D721Med (cell line): ENCODE measurements at places on chromosomes 4 and X.

DNA sequence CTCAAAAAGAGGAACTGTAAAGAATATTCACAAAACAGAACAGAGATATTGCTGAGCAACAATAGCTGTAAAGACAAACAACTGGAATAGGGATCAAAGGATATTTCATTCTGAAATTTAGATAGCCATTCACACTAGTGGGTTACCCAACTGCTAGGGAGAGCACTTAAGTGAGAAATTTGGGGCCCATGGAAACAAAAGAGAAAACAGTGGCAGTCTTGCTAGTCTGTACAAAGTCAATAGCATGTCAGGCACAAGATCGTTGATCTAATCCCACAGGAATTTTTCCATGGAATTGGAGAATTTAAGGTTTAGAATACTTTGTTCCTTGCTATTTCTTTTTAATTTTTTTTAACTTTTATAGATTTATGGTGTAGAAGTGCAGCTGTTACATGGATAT is 467.0 kb downstream of the PCDH18 start:
- no peak for DNase-seq

GRCh38 chr4:122170775-122171174 is 18.6 kb downstream of the BLTP1 start:
- DNase-seq: no peak

DNA sequence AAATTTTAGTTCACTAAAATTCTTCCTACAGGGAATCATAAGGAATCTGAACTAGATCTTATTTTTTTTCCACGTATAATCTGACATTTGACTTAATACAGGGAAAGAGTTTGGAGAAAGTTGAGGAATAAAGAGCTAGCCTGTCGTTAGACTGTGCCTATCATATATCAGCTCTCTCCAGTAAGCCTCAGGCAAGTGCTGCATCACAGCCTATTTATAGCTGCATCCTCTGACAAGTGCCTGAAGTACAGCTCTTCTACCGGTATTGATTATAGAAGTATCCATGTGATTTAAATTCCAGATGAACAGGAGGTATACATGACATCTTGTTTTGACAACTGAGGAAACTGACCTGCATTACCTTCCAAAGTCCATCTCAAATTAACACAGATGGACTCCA is 248.9 kb downstream of the TLL1 start:
- no peak for DNase-seq

DNA sequence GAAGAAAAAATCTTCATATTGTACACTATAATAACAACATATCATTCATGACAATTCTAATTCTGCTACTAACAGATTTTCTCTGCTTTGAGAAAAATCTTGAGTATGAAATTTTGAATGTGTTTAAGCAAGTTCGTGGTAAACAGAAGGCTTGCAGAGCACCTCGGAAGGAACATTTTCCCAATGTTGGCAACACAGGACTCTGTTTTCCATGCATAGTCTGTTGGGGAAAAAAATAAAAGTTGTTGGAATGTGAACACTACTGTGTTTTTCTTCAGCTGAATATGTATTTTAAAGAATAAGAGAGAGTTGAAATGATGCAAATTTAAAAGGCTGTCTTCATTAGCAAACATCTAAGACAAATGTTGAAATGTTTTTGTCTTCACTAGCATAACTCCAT is 54.7 kb upstream of the ANXA10 start:
- DNase-seq: no peak

DNA sequence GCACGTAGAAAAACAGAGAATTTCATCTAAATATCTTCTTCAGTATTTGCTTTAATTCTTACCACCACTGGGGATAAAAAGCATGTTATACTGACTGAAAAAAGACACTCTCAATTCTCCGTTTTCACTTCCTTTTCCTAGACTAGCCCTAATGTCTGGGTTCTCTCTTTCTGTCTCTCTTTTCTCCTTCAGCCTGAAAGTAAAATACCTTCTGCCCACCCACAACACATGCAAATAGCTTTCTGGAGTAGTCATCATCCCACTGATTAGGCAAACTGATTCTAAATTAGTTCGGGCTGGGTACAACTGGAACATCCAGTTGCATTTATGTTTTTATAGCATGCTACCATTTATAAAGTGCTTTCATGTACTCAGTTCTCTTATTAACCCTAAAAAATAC is 142.4 kb upstream of the ANKRD50 start:
- no peak for DNase-seq

DNA sequence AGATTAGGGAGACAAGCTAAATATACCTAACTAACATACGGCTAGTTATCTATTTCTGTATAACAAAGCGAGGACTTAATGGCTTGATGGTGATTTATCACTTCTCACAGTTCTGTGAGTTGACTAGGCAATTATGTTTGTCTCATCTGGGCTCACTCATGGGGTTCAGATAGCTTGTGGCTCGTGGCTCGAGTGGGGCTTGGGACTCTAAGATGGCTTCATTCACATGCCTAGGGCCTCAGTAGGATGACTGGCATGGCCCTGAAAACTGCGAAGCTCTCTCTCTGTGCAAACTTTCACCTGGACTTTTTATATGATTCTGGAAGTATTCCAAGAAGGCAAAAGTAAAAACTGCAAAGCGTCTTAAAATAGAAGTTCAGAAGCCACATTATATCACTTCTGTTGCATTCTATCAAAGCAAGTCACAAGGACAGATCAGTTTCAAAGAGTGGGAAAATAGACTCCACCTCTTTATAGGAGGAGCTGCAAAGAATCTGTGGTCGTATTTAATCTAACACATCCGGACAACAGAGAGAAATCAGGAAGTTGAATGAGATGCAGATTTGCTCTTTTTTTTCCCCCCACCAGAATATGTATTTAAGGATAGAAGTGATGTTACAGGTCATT is 491.2 kb downstream of the INPP4B start:
- DNase-seq: no peak

- DNase-seq: no peak
Measured at GRCh38 chr4:164615964-164616363, 138.0 kb upstream of the SMIM31 start.

DNA sequence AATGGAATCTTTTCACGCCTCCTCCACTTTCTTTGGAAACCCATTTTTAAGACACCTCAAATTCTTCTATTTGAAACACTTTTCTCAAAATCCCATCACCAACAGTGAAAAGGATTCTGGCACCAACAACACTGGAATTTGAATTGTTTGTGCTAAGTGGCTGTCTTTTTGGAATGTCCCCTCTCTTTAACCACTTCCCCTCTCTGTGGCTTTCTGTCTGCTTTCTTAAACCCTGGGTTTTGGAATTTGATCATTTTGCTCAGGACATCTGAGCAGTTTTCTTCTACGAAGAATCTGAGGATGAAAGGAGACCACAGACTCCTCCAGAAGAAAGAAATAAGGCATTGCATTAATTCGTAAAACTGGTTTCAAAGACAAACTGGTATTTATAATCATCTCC is 89.0 kb downstream of the MXRA5 start:
- DNase-seq: no peak

DNA sequence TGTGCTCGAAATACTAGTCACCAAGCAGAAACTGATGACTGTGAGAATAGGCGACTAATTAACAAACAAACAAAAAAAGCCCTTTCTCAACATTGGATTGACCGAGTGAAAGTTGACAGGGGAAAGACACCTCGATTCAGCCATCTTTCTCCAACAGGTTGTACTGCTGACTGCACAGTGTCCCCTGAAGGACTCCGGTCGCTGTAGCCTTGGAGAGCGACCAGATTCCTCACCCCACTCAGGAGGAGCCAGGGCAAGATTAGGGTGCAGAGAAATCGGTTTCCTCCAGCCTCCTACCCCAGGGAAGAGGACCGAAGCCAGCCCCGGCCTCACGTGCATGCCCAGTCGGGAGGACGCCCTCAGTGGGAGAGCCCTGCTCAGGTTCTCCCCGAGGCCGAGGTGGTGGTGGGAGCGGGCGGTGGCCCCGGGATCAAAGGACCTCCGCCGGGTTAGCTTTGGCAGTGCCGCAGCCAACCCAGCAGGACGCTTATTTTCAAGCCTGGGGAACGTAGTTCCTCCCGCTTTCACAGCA is 1.1 kb upstream of the RAP1GDS1 start:
- no peak for DNase-seq

DNA sequence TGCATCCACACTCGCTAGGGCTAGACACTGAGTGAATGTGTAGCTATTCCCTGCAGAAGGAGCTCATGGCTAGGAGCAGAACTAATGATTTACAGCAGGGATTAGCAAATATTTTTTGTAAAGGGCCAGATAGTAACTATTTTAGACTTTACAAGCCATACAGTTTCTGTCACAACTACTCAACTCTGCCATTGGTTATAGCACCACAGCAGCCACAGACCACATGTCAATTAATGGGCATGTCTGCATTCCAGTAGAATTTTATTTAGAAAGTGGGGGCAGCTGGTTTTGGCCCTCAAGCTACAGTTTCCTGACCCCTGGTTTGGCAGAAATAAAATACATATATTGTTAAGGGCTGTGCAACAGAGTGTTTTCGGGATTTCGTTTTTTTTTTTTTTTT is 192.6 kb downstream of the FRMPD4 start:
- DNase-seq: no peak
